GM03348 (cell line): ENCODE measurements at places on chromosomes 6 and 20.
A peak's percentile ranks its signal among the peaks of the same experiment; 100 is the strongest.

- DNase-seq: no peak
Observed at GRCh38 chr6:13282393-13283069, 45.8 kb downstream of the TBC1D7 start.

DNA sequence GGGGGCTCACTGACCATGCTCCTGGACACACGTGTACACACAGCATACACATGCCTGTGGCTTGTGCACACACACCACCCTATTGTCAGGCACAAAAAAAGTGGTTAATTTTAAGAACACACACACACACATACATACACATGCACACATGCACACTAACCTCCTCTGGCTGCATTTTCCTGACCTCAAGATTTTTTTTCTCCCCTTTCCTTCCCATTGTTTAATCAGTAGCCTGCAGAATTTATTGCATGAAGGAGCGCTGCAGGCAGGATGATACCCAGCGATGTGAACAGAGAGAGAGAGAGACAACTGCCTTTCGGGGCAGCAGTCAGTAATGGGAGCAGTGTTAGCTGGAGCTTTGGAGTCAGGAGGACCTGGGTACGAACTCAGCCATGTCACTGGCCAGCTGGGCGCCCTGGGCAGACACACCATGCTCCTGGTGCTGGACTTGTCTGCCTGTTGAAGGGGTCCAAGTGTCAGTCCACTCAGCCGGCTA is 990 bp upstream of the TRAF3IP2 start:
- DNase-seq: no peak

GRCh38 chr6:35547676-35548075 is 35.0 kb upstream of the TULP1 start:
- DNase-seq: no peak

DNA sequence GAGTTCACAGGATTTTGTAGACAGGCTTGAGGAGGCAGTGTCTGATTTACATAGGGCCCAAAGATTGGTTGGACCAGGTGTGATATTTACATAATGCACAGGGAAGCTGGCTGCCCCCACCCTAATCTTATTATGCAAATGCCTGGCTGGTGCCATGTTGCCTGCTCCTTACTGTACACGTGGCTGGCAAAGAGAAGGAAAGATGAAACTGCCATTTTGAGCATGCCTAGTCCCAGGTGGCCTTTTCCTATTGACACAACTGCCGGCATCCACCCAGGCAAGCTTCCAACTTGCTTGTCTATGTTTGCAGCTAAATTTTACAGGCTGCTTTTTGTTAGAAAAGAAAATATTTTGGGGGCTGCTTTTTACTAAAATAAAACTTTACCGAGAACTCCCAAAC is 174.6 kb downstream of the LMBRD1 start:
- DNase-seq: no peak

DNA sequence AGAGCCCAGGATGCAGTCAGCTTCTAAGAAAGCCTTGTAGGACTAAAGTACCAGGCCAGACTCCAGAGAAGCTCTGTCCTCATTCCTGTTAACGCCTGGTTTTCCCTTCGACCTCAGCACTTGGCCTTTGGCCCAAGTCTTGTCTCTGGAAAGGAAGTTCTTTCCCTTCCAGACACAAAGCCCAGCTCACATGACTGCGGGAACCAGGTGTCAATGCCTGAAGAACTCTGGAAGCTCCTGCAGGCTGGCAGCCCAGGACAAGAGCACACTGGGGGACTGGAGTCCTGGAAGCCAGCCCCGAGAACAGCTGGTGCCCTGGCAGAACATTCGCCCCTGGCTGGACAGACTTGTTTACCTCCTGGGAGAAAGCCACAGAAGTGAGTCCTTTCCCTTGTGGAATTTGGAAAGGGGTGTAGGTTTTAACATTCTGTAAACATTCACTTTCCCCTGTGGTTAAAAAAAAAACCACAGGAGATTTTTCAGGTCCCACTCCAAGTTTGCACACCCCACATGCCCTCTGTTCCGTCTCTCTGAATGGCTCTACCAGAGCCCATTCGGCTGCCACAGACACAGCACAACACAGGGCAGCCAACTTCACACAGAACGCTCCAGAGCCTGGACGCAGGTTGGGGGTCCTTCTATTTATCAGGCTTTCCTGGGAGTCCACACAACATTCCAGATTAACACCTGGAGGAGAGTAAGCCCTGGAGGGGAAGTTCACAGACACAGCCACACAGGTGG is 18.1 kb downstream of the ACSS1 start:
- DNase-seq: peak; percentile 82

- no peak for DNase-seq
Observed at GRCh38 chr6:40556881-40557280, 30.3 kb downstream of the LRFN2 start.

- DNase-seq: no peak
Observed at GRCh38 chr6:170004585-170005210, 253.3 kb downstream of the ERMARD start.

DNA sequence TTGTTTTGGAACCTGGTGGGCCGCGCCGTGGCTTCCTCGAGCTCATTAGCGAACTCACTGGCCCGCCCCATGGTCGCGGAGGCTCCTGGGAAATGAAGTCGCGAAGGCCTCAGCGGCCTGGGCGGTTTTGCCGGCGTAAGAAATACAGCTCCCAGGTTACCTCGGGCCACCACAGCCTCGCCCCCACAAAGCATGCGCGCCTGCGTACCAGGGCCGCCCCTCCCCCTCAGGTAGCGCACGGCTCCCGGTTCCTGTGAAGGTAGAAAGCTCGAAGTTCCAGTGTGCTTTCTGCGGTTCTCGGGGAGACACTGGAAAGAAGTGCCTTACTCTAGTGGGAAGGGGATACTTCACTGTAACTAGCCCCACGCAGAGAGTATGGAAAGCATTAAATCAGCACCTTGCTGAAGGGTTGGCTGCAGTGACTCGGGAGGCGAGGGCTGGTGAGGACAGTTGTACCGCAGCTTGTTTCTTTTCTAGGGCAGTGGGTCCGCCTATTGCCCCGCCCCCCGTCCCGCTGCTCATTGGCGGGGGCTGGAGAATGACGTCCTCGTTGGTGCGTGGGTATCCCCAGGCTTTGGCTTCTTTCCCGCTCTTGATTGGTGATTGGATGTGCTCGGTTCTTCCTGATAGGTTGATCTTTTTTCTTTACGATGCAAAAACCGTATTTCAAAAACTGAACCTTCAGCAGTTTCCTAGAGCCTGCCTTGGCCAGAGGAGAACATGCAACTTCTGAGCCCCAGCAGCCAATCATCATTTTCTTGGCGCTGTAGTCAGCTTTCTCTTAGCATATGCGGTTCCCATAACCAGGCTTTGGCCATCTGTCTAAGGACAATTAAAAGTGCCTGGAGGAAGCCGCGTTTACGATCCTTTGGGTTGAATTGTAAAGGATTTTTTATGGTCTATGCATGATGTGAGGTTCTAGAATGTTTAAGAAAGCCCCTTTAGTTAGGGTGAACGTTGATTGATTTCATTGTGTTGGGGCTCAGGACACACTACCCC is at the start of gene CDK19:
Gene CDK19 (minus strand): TSS at position 59 of the 999 bp plus-strand sequence. CDS start 333 bp downstream, outside the sequence.
- DNase-seq: peak; percentile 96
